ENCODE measurements at places on chromosomes 4 and X.

DNA sequence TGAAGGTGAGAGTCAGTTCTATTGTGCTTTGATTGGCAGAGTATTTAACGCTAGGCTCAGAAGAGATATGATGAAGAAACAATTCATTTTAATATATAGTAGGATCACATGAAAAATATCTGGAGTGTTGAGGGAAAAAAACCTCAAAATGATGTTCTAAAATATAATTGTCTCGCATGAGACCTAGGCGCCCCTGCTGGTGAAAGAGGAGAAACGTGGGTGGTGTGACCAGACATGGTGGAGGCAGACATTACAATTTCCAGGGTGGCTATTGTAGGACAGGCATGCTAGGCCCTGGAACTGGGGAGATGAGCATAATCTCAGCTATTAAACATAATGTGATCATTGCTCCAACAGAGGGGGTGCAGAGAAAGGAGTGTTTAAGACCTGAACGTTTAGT lies 210.0 kb downstream of the HS3ST1 start:
- H3K36me3 ChIP-seq: no peaks in the 10 kb centered on the region
- DNase-seq: no peak
- H3K4me1 ChIP-seq: no peaks in the 10 kb centered on the region
- no peaks in the 10 kb centered on the region for H3K27me3 ChIP-seq
- no peak overlapping the region for H3K27ac ChIP-seq

DNA sequence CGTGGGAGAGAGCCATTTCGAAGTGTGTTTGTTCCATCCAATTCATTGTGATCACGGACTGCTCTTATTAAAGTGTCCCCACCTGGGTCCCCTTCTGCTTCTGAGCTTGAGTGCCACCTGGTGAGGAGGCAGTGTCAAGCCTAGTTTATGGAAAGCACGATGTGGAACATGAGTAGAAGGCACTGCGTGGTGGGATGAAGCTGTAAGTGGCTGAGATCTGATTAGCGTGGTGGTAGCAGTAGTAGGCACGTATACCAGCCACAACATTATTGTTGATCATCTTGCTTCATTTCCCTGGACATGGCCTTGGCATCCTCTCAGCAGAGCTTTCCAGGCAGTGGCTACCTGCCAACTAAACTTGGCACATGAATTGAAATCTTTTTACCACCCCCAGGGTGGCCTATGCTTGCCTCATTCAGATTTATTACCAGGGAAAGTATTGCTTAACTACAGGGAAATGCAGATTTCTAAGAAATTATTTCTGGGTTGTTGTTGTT lies 46.4 kb downstream of the GPAT3 start:
- H3K4me3 ChIP-seq: no peak overlapping the region
- H3K36me3 ChIP-seq: no peaks in the 10 kb centered on the region
- no peak for DNase-seq
- peaks cover 10% of the 10 kb centered on the region for H3K27me3 ChIP-seq

GRCh38 chr4:4913628-4914027 lies 54.2 kb downstream of the MSX1 start:
- no peak overlapping the region for H3K4me3 ChIP-seq
- H3K36me3 ChIP-seq: no peaks in the 10 kb centered on the region
- H3K27me3 ChIP-seq: no peaks in the 10 kb centered on the region
- no peak overlapping the region for H3K27ac ChIP-seq
- DNase-seq: no peak

- no peaks in the 10 kb centered on the region for H3K27me3 ChIP-seq
- no peaks in the 10 kb centered on the region for H3K36me3 ChIP-seq
- no peak overlapping the region for H3K27ac ChIP-seq
Measured at GRCh38 chr4:129926936-129927335, 831.0 kb downstream of the C4orf33 start.

DNA sequence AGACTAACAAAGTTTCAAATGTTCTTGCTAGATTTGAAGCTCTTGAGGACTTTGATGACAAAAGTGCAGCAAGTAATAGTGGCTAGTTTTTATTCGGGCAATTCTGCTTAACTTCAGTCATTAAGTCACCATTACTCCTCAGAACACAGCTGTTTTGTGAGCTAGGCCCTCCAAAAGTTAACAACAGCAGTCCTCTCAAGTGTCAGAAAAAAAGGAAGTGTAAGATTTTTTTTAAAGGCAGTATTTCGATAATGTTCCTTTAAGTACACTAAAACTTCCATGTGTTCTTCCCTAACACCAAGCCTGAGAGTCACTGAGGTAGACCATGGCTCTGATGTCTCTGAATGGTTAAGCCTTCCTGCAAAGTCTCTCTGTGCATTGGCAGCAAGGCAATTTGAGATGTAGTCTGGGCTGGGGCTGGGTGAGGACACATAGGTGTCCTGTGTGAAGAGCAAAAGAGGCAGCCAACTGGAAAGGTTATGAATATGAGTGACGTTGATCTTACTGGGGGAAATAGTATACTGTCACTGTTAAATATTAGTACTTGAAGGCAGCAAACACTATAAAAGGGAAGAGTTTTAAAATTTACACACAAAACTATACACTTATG lies 174.0 kb upstream of the MAP3K15 start:
- H3K36me3 ChIP-seq: peaks cover 37% of the 10 kb centered on the region
- no peak overlapping the region for H3K4me3 ChIP-seq
- peak overlapping the region; percentile 3 for H3K27ac ChIP-seq
- H3K4me1 ChIP-seq: peaks cover 35% of the 10 kb centered on the region
- no peaks in the 10 kb centered on the region for H3K27me3 ChIP-seq
- DNase-seq: no peak

DNA sequence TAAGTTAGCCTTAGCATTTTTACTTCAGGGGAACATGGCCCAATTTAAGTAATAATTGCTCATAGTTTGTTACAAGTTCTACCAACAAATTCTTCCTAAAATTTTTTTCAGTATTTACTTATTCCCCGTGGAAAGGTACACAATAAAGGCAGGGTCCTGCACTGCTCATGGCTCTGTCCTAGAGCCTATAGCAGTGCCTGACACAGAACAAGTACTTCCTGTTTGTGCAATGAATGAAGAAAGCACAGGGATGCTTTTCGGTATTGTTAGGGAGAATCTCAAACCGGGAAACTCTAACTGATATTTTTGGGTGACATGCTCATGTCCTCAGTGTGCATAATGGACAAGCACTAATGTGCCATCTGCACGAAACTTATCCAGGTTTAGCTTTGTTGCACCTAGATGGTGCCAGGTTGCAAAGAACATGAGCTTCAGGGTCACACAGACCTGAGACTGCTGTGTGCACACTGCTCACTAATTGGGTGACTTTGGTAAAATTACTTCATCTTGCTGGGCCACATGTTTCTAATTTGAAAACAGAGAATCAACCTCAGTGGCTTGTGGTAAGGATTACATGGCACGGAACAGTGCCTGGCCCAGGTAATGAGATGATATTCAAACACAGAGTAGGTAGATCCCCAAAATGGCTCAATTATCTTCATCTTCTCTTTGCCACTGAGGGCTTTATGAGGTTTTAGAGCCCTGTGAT lies 175.8 kb upstream of the NPY2R start:
- H3K4me1 ChIP-seq: no peaks in the 10 kb centered on the region
- H3K36me3 ChIP-seq: no peaks in the 10 kb centered on the region
- no peak overlapping the region for H3K27ac ChIP-seq

DNA sequence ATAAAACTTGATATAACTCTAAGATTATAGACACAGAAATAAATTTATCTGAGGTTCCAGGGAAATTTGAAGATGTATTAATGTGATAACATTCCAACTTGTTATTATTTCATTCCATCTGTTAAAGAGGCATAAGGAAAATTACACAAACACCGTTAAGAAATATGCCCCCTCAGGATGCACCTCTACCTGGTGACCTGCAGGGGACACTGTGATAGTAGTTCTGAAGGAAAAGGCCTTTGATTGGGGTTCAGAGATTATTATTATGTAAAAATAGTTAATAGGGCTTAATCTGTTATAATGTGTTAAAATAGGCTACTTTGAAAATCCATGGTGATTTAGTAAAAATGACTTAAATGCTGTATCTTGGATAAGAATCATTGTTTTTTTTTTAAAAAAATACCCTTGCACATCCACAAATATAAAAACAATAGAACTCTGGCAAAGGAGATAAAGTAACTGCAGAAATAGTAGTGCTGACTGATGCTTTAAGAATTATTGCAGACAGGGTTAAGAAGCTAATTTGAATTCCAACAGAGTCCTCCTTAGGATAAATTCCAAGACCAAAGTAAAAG lies 6.1 kb upstream of the ABRAXAS1 start:
- peaks cover 1% of the 10 kb centered on the region for H3K36me3 ChIP-seq
- H3K27ac ChIP-seq: no peak overlapping the region
- H3K4me3 ChIP-seq: no peak overlapping the region
- H3K4me1 ChIP-seq: peaks cover 7% of the 10 kb centered on the region
- no peak for DNase-seq
- H3K27me3 ChIP-seq: peaks cover 3% of the 10 kb centered on the region

DNA sequence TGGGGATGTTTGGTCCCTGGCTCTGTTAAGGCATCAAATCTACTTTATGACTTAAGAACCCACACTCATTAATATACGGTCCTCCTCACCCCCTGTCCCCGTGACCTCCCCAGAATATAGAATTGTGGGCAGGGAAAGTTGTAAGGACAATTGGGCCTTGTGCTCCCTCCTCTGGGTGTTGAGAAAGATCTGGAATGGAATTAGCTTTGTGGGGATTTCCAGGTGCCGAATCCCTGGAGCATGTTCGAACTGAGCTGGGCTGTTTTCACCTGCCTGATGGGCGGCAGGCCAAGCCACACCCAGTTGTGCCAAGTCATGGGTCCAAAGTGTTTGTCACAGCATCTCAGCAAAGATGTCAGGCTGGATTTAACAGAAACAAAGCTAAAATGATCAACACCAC lies 349.3 kb upstream of the KLF3 start:
- H3K4me3 ChIP-seq: no peak overlapping the region
- peaks cover 24% of the 10 kb centered on the region for H3K27me3 ChIP-seq
- H3K36me3 ChIP-seq: peaks cover 11% of the 10 kb centered on the region
- no peak for DNase-seq
- H3K4me1 ChIP-seq: peaks cover 40% of the 10 kb centered on the region

DNA sequence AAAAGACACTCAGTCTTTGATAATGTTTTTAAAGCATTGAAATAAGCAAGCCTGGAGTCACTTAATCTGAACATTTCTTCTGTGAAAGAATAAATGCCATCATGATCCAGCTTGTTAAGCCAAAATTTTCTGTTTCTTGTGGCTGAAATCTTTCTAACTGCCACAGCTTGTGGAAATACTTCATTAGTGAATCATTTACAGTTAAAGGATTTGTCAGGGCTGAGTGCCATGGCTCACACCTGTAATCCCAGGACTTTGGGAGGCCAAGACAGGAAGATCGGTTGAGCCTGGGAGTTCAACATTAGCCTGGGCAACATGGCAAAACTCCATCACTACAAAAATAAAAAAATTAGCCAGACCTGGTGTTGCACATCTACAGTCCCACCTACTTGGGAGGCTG lies 93.3 kb upstream of the PDE5A start:
- no peaks in the 10 kb centered on the region for H3K36me3 ChIP-seq
- no peaks in the 10 kb centered on the region for H3K27me3 ChIP-seq
- no peak overlapping the region for H3K4me3 ChIP-seq
- no peaks in the 10 kb centered on the region for H3K4me1 ChIP-seq
- DNase-seq: no peak
- no peak overlapping the region for H3K27ac ChIP-seq

GRCh38 chrX:132776486-132777210 lies 181.8 kb downstream of the HS6ST2 start:
- no peak for DNase-seq
- peaks cover 6% of the 10 kb centered on the region for H3K4me1 ChIP-seq
- no peak overlapping the region for H3K27ac ChIP-seq
- H3K4me3 ChIP-seq: no peak overlapping the region

GRCh38 chrX:109813236-109813635 lies 80.2 kb upstream of the ACSL4 start:
- no peak for DNase-seq
- H3K4me1 ChIP-seq: no peaks in the 10 kb centered on the region
- no peak overlapping the region for H3K27ac ChIP-seq

- DNase-seq: no peak
- H3K4me1 ChIP-seq: peaks cover 2% of the 10 kb centered on the region
- no peak overlapping the region for H3K4me3 ChIP-seq
- H3K27me3 ChIP-seq: peaks cover 27% of the 10 kb centered on the region
- no peak overlapping the region for H3K27ac ChIP-seq
Measured at GRCh38 chrX:74422576-74423288, 1.4 kb downstream of the SLC16A2 start.

GRCh38 chr4:178244785-178245184 lies 802.5 kb upstream of the AGA start:
- no peak overlapping the region for H3K4me3 ChIP-seq
- no peaks in the 10 kb centered on the region for H3K27me3 ChIP-seq
- no peak overlapping the region for H3K27ac ChIP-seq
- DNase-seq: no peak
- H3K4me1 ChIP-seq: no peaks in the 10 kb centered on the region
- no peaks in the 10 kb centered on the region for H3K36me3 ChIP-seq

- peaks cover 23% of the 10 kb centered on the region for H3K36me3 ChIP-seq
- H3K27me3 ChIP-seq: no peaks in the 10 kb centered on the region
- no peak for DNase-seq
- H3K4me3 ChIP-seq: no peak overlapping the region
- H3K4me1 ChIP-seq: peaks cover 35% of the 10 kb centered on the region
Measured at GRCh38 chrX:19879735-19880378, 7.5 kb downstream of the SH3KBP1 start.

- no peaks in the 10 kb centered on the region for H3K36me3 ChIP-seq
- H3K27ac ChIP-seq: no peak overlapping the region
- DNase-seq: no peak
- no peaks in the 10 kb centered on the region for H3K4me1 ChIP-seq
- no peak overlapping the region for H3K4me3 ChIP-seq
Measured at GRCh38 chr4:181046809-181047208, 1196.4 kb upstream of the TENM3 start.

DNA sequence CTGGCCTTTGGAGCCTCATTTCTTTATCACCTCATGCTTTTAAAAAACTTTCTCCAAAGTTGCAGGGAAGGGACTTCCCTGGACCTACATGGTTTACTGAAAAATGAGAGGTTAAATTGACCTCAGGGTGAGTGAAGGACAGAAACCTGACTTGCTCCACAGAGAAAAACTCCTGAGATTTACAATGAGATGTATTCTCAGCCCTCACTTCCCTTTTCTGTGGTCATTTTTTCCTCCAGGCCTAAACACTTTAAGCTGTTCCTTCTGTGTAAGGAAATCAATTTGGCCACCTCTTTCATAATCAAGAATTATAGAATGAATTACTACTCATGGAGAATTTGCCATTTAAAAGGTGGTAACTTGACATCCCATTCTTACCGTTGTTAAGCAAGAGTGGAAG lies 77.9 kb downstream of the HPGD start:
- no peak overlapping the region for H3K4me3 ChIP-seq
- no peak for DNase-seq
- H3K4me1 ChIP-seq: no peaks in the 10 kb centered on the region
- H3K36me3 ChIP-seq: no peaks in the 10 kb centered on the region
- H3K27me3 ChIP-seq: no peaks in the 10 kb centered on the region

GRCh38 chr4:3860061-3860912 lies 94.1 kb downstream of the ADRA2C start:
- no peak overlapping the region for H3K27ac ChIP-seq
- no peaks in the 10 kb centered on the region for H3K36me3 ChIP-seq
- no peaks in the 10 kb centered on the region for H3K27me3 ChIP-seq
- H3K4me3 ChIP-seq: no peak overlapping the region
- no peak for DNase-seq
- H3K4me1 ChIP-seq: no peaks in the 10 kb centered on the region

- no peaks in the 10 kb centered on the region for H3K36me3 ChIP-seq
- no peak overlapping the region for H3K4me3 ChIP-seq
- H3K4me1 ChIP-seq: peaks cover 20% of the 10 kb centered on the region
- no peak for DNase-seq
Measured at GRCh38 chr4:10158333-10158942, 41.8 kb upstream of the WDR1 start.

- DNase-seq: no peak
- H3K4me1 ChIP-seq: peaks cover 27% of the 10 kb centered on the region
- no peak overlapping the region for H3K27ac ChIP-seq
- peaks cover 16% of the 10 kb centered on the region for H3K36me3 ChIP-seq
Measured at GRCh38 chr4:147940171-147940570, 208.3 kb downstream of the ARHGAP10 start.

All from T-helper 2 cell treated with Interferon-gamma antibody and Interleukin-4, amounts not matched to agents 5 μg/mL and 100 μg/mL, for 36 hours (primary cell).